ENCODE measurements at places on chromosomes 4 and X.

DNA sequence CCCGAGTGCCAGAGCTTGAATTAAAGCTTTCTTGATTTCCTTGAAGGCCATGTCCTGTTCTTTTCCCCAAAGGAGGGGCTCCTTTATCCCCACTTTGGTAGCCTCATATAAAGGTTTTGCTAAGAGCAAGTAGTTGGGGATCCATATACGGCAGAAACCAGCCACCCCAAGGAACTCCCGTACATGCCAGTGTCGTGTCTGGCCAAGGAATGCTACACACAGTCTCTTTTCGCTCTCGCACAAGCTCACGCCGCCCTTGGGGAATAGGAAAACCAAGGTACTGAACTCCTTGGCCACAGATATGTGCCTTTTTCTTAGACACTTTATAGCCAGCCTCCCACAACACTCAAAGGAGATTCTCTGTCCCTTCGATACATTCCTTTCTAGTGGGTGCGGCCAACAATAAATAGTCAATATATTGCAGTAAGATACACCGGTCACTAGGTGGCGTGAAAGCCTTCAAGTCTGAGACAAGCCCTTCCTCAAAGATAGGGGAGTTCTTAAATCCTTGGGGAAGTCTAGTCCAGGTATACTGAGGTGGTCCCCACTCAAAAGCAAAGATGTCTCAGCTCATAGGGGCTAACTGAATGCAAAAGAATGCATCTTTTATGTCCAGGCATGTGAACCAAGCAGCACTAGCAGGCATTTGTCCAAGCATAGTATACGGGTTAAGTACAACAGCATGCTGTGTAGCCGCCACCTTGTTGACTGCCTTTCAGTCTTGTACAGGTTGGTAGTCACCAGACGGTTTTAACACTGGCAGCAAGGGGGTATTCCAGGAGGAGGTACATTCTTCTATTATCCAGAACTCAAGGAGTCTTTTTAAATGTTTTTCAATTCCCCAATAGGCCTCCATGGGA is 57.8 kb upstream of the XAGE1B start:
- peak; percentile 16 for DNase-seq

DNA sequence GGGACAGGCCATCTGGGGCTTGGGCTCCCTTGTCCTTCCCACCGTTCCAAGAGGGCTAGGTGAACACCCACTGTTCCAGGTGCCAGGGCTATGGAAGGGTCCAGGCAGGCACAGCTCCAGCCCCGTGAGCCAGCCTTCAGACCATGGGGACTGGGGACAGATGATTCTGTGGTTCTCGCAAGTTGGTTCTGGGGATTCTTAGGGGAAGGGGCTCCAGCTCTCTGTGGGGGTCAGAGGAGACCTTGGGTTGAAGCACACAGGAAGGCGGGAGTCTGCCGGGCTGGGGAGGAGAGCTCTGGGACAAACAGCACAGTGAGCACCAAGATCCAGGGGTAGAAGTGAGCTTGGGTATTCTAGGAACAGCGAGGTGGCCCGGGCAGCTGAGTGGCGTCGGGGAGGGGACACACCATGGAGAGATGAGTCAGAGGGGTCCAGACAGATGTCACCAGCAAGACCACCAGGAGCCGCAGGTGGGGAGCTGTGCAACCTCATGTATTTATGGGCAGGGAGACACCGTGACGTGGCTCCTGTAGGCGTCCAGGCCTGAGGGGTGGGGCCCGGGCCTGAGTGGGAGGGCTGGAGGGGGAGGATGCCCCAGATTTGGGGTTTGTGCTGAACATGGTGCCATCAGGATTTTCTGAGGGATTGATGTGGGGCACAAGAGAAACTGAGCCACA is 48.8 kb upstream of the HMX1 start:
- no peak for DNase-seq

- no peak for DNase-seq
These were observed 422.2 kb upstream of the CPEB2 start for GRCh38 chr4:14580061-14580460.

DNA sequence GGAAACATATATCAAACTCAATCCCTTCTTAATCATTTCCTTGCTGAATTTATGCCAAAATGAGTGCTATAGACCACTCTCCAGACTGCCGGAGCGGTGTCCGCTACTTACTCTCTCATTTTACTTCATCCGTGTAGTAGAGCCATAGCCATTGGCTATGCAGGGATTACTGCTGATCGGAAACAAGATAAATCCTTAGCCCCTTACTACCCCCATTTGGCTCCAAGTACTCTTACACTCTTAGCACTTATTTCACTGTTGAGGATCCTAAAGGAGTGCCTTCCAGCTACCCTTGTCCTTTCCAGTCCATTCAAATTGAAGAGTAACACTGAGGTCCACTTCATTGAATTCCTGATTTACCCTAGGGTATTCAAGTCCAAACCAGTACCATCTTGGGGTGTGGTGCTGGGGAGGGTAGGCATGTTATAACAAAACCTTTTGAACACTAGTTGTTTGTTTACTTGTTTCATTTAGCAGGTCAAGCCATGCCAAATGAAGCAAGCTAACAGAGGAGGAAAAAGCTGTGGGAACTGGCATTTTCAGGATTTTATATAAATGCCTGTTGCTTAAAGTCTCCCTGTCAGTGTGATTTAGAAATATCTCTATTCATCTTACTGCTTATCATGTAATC is 715.1 kb downstream of the FSTL5 start:
- DNase-seq, result no peak

GRCh38 chr4:158758142-158758541 is 10.7 kb upstream of the FNIP2 start:
- DNase-seq, result no peak

- DNase-seq, result no peak
These were observed 418.7 kb upstream of the INTU start for GRCh38 chr4:127214016-127214415.

DNA sequence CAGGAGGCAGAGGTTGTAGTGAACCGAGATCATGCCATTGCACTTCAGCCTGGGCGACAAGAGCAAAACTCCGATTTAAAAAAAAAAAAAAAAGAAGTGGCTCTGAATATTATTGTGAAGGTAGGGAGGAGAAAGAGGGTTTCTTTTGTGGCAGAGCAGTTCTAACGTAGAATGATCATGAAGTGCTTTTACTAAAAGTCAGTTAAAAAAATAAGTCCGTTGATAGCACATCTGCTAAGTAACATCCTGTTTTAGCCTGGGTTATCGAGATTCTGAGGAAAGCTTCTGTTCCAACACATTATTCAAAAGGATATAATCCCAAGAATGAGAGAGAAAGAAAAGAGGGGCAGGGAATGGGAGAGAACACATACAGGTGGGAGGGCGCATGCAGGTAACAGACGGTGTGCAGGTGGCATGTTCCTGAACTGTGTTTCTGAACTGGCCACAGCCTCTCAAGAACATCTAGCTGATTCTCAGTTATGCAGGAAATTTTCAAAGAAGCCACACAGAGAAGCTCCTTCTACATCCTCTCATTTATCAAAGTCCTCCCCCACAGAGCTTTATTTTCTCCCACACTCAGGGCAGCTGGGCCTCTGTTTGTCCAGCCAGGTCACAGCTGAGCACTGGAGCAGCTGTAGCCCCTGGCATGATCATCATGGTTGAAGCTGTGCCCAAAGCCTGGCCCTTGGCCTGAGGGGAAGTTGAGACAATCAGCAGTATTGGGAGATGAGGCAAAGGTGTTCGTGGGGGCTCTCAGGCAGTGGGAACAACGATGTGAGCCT is 342.3 kb downstream of the ZNF674 start:
- DNase-seq, result no peak

- no peak for DNase-seq
These were observed 33.7 kb upstream of the TXK start for GRCh38 chr4:48167538-48168263.

DNA sequence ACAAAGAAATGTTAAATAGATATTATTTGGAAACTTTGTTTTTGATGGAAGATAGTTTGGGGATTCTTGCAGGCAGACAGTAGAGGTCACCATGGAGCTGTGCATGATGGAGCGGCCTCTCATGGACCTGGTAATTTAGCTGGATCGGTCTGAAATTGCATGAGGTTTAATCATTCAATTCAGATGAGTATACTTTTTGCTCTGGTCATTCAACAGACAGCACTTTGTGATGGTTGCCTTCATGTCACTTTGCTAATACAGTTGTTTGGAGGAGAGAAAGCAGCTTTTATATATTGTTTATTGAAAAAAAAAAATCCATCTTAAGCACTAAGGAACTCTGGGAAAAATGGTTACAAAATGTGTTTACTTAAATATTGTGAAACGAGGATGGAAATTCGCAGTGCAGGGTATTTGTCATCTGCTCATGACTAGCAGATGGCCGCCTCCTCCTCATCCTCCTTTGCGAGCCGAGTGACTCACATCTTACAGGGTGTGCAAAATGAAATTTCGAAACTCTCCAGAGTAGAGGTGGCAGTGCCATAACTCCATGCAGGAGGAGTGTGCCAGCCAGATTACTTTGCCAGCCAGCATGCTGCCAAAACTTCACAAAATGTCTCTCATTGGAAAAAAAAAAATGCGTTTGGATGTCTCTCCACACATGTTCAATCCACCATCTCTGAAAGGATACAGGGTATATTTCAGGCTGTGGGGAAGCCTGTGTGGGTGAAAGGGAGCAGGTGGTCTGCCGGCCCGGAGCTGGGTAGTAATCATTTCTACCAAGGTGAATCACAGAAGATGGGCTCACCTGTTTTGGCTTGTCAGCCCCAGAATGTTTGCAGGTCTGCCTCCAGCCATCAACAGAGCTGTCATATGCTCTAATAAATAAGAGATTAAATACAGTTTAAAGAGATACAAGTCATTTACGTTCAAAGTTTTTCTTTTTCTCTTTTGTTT is 314.9 kb upstream of the DIPK2B start:
- DNase-seq, result peak; percentile 92

DNA sequence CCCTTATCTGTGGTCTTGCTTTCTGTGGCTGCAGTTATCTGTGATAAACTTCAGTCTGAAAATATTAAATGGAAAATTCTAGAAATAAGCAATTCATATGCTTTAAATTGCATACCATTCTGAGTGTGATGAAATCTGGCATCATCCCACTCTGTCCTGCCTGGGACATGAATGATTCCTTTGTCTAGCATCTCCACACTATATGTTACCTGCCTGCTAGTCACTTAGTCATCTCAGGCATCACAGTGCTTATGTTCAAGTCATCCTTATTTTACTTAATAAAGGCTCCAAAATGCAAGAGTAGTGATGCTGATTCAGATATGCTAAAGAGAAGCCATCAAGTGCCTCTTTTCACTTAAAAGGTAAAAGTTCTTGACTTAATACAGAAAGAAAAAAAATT is 14.3 kb upstream of the RAB9B start:
- DNase-seq, result peak; percentile 60

DNA sequence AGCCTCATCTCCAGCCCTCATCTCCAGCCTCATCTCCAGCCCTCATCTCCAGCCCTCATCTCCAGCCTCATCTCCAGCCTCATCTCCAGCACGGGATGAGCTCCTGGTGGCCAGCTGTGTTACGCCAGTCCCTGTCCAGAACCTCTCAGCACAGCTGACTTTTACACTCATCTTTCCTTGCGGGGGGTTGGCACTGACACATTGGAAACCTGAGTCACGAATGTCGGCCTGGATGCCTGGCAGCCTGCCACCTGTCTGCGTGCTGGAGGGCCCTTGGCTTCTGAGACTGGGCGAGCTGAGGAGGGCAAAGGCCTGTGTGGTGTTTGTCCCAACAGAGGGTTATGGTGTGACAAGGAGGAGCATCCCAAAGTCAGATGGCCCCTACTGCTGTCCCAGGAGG is 66.1 kb upstream of the HGFAC start:
- DNase-seq, result peak; percentile 88

DNA sequence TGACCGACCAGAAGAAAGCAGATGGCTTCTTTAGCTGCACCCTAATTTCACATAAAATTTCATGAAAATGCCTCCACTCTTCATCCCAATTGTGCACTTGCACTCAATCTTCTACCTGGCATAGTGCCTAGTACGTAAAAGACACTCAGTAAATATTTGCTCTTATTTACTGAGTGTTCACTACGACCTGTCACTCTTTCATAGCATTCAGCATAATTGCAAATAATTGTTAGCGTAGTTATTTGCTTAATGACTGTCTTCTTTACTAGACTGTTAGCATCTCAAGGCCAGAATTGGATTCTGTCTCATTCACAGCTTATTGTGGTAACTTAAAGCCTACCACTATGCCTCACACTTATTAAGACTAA is 130.2 kb downstream of the ENOX2 start:
- DNase-seq, result no peak

- no peak for DNase-seq
These were observed 137.8 kb upstream of the HS3ST1 start for GRCh38 chr4:11566444-11567022.

- DNase-seq, result no peak
These were observed 19.8 kb upstream of the STOX2 start for GRCh38 chr4:183885205-183885720.

DNA sequence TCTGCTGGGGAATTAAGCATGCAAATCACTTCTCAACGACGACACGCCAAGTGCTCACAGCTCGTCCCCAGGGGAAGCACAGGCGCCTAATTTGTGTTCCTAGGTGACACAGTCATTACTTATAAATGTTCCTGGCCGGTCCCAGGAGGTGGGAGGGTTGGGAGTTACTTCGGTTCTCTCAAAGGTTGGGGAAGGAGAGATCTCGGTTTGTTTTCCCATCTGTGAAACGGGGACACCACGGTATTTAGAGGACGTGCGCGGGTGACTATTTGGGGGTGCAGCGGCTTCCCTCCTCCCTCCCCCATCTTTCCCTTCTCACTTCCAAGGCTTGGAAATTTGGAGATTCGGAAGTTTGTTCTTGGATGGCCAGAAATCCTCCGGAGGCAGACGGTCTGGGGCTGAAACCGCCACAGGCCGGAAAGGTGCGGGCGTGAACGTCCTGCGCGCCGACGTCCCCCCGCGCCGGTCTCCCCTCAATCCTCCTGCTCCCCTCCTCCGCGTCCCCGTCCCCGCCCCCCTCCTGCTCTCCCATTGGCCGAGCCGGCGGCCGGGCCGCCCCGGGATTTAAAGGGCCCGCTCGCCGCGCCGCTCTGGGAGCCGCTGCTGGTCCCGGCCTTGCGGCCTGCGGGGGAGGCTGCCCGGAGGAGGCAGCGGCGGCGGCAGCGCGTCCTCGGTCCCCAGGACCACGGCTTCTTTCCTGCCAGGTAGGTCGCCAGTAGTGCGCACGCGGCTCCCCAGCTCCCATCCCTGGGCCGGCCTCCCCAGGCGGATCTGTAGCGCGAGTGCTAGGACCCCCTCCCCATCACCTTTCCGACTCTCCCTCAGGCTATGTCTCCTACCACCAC is at the start of gene PORCN:
Gene PORCN, plus strand, starts transcription at position 593 of the 845 bp plus-strand sequence. CDS start 829 bp downstream, outside the sequence.
- peak; percentile 54 for DNase-seq

DNA sequence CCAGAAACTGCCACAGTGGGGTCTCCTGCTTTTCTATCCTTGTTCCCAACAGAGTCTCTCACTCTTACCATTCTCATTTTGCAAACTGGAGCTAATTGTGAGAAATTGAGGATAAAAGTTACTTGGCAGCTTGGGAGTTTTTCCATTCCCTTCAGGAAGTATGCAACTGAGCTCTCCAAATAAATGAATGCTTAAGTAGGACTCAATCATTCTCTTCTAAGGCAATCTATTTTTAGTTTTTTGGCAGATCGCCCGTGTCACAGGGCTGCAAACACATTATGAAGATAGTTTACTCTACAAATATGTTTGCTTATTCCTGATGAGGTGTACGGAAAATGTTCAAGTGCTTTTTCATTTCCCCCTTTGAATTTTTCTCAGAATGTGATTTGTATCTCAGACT is 5.3 kb downstream of the ASB11 start:
- no peak for DNase-seq
